ENCODE measurements at places on chromosomes 1 and 21. TPM values are rescaled to one million over a fixed set of nuclear protein-coding genes. Genes with fewer than 3 reads are reported as not detected.

Gene ACTA1
- polyA plus RNA-seq, result 6.9 TPM

Gene ARHGAP30
- polyA plus RNA-seq, result 2.0 TPM

Gene KCNJ9
- 0.02 TPM for polyA plus RNA-seq

Gene AQP10
- not detected for polyA plus RNA-seq

Gene HTR6
- polyA plus RNA-seq, result not detected

GRCh38 chr1:238152119-238152518 lies 261.4 kb upstream of the ZP4 start:
- no peak overlapping the region for H3K4me3 ChIP-seq
- H3K4me1 ChIP-seq, result no peaks in the 10 kb centered on the region
- no peak for DNase-seq
- no peak overlapping the region for H3K27ac ChIP-seq
- no peaks in the 10 kb centered on the region for H3K27me3 ChIP-seq
- no peaks in the 10 kb centered on the region for H3K36me3 ChIP-seq

GRCh38 chr1:3577711-3578432 lies 33.4 kb downstream of the MEGF6 start:
- DNase-seq, result no peak
- no peaks in the 10 kb centered on the region for H3K4me1 ChIP-seq
- no peak overlapping the region for H3K27ac ChIP-seq
- H3K27me3 ChIP-seq, result no peaks in the 10 kb centered on the region

- H3K4me1 ChIP-seq, result no peaks in the 10 kb centered on the region
- H3K27ac ChIP-seq, result no peak overlapping the region
- H3K4me3 ChIP-seq, result no peak overlapping the region
- DNase-seq, result no peak
- no peaks in the 10 kb centered on the region for H3K36me3 ChIP-seq
These were observed 722.6 kb downstream of the LRRIQ3 start for GRCh38 chr1:73475316-73475870.

GRCh38 chr1:216887032-216887431 lies 163.8 kb upstream of the ESRRG start:
- H3K4me1 ChIP-seq, result no peaks in the 10 kb centered on the region
- H3K4me3 ChIP-seq, result no peak overlapping the region
- H3K27me3 ChIP-seq, result no peaks in the 10 kb centered on the region
- no peaks in the 10 kb centered on the region for H3K36me3 ChIP-seq
- no peak overlapping the region for H3K27ac ChIP-seq
- DNase-seq, result no peak

- H3K36me3 ChIP-seq, result no peaks in the 10 kb centered on the region
- no peak overlapping the region for H3K4me3 ChIP-seq
- no peaks in the 10 kb centered on the region for H3K27me3 ChIP-seq
- no peak for DNase-seq
- no peak overlapping the region for H3K27ac ChIP-seq
These were observed 377.8 kb downstream of the USH2A start for GRCh38 chr1:216045400-216045799.

- H3K4me3 ChIP-seq, result no peak overlapping the region
- H3K27me3 ChIP-seq, result no peaks in the 10 kb centered on the region
- DNase-seq, result no peak
- no peaks in the 10 kb centered on the region for H3K4me1 ChIP-seq
- no peak overlapping the region for H3K27ac ChIP-seq
These were observed 39.1 kb upstream of the SLC19A1 start for GRCh38 chr21:45581322-45581712.

- no peaks in the 10 kb centered on the region for H3K27me3 ChIP-seq
- H3K4me1 ChIP-seq, result peaks cover 11% of the 10 kb centered on the region
- H3K27ac ChIP-seq, result peak overlapping the region; percentile 73
- peak; percentile 79 for DNase-seq
These were observed 850 bp downstream of the SESN2 start for GRCh38 chr1:28259934-28260802.

GRCh38 chr21:41671859-41672542 lies 94.9 kb downstream of the RIPK4 start:
- no peaks in the 10 kb centered on the region for H3K27me3 ChIP-seq
- H3K4me1 ChIP-seq, result no peaks in the 10 kb centered on the region
- no peak for DNase-seq
- H3K27ac ChIP-seq, result no peak overlapping the region
- no peak overlapping the region for H3K4me3 ChIP-seq

DNA sequence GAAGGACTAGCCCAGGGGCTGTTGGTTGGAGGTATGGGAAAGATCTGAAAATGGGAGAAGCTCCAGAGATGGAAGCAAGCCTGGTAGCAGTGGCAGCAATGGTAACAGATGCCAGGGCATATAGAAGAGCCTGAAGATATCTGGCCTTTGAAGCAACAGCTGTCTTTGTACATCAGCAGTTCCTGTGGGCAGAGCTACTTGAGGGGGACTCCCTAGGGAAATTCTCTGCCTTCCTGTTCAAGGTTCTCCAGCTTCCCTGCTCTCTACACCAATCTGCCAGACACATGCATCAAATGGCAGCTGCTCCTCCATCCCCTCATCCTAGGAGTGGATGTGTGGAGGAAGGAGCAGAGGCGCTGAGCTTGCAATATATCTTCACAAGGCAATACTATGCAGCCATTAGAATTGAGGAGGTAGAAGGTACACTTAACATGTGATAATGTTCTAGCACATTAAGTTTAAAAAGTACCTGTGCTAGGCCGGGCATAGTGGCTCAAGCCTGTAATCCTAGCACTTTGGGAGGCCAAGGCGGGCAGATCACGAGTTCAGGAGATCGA lies 2.2 kb downstream of the TMEM35B start:
- no peaks in the 10 kb centered on the region for H3K36me3 ChIP-seq
- H3K27me3 ChIP-seq, result no peaks in the 10 kb centered on the region
- H3K27ac ChIP-seq, result no peak overlapping the region
- peaks cover 9% of the 10 kb centered on the region for H3K4me1 ChIP-seq

- H3K27me3 ChIP-seq, result no peaks in the 10 kb centered on the region
- H3K27ac ChIP-seq, result no peak overlapping the region
- H3K36me3 ChIP-seq, result no peaks in the 10 kb centered on the region
These were observed 543.9 kb downstream of the AJAP1 start for GRCh38 chr1:5198328-5198727.

DNA sequence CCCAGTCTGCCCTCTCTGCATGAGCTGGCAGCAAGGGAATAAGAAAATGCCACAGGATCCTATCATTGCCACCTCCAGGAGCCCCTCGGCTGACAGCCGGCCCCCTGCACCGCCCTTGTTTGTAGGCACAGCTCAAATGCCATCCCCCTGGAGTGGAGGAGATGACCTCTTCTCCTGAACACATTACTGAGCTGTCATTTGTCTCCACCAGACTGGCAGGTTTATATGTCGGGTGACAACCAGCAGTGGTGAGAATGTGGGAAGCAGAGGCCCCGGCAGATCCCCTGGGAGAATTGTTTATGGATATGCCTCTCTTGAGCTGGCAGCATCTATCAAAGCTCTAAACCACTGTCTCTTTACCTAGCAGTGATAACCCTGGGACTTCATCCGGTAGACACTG lies 135.4 kb upstream of the FMN2 start:
- H3K27ac ChIP-seq, result no peak overlapping the region
- H3K36me3 ChIP-seq, result no peaks in the 10 kb centered on the region
- H3K4me3 ChIP-seq, result no peak overlapping the region
- no peaks in the 10 kb centered on the region for H3K27me3 ChIP-seq

DNA sequence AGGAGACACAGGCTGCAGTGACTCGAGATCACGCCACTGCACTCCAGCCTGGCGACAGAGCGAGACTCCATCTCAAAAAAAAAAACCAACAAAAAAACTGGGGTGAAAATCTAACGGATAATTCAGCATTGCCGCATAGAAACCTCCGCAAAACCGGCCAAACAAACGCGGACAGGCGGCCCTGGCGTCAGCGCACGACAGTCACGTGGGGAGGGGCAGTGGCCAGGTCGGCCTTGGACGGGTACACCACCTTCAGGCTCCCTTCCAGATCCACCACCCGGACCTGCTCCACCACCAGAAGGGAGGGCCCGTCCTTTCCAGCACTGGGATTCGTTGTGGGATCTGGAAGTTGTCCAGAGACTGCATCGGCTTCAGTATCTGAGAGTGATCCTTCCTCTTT lies 8.4 kb downstream of the SMIM1 start:
- no peaks in the 10 kb centered on the region for H3K27me3 ChIP-seq
- no peak overlapping the region for H3K4me3 ChIP-seq
- H3K36me3 ChIP-seq, result peaks cover 3% of the 10 kb centered on the region
- H3K27ac ChIP-seq, result no peak overlapping the region
- no peak for DNase-seq
